ENCODE measurements at places on chromosomes 3 and 15.

- DNase-seq: peak; percentile 56
Measured at GRCh38 chr15:67146875-67147381, 81.5 kb downstream of the SMAD3 start.

- DNase-seq: no peak
Measured at GRCh38 chr15:22958487-22959280, 21.5 kb downstream of the CYFIP1 start.

GRCh38 chr3:185724761-185725160 is 100.1 kb downstream of the IGF2BP2 start:
- peak; percentile 38 for DNase-seq

- DNase-seq: no peak
Measured at GRCh38 chr3:181940703-181941102, 229.0 kb downstream of the SOX2 start.

GRCh38 chr15:74438206-74438605 is 4.4 kb upstream of the SEMA7A start:
- DNase-seq: no peak

- peak; percentile 50 for DNase-seq
Measured at GRCh38 chr3:193564012-193564411, 9.3 kb upstream of the ATP13A4 start.

- no peak for DNase-seq
Measured at GRCh38 chr3:174854987-174855386, 4.1 kb upstream of the NAALADL2 start.
